ENCODE measurements at places on chromosomes 4 and X.

GRCh38 chrX:107766470-107767150 lies 9.0 kb downstream of the TSC22D3 start:
- DNase-seq: no peak

GRCh38 chr4:177492022-177492421 lies 49.8 kb upstream of the AGA start:
- no peak for DNase-seq

DNA sequence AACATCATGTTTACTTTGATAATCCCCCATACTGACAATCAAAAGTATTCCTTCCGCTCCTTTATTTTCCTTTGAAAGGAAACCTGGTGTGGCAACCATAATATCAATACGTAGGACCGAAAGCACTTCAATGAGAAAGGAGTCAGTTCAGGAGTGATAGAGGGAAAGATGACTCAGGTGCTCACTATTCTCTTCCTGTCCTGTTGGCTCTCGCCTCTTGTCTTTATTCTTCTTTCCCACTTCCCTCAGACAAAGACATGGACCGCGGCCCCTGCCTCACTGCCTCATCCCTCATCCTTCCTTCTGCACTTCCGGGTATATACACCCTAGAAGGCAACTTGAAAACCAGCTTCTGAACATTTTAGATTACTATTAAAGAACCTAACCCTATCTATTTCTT lies 49.8 kb upstream of the TNIP3 start:
- no peak for DNase-seq

DNA sequence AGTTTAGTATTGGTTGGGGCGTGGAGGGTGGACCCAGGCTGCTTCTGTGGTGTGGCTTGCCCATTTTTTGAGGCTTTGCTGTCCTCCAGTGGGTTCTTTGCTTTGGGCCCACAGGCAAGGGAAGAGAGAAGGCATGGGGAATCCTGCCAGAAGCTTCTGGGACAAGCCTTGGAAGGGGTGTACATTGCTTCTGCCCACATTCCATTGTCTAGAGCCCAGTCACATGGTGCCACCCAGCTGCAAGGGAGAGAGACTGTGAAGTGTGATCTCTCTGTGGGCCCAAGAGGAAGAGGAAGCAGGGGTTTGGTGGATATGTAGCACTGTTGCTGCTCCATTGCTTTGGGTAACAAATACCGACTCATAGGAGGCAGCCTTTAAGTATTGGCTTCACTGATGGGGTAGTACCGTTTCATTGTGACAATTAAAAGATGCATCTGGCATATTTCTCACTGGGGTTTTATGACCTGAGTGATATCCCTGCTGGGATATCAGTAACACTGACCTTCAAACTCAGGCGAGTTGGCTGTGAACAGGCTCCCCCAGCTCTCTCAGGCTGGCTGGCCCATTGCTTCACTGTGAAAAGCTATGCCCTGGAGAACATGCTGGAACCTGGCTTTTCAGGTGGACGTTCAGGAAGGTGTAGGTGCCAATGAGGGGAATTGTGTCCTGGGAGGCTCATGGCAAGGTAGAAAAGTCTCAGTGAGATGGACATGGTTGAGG lies 85.9 kb downstream of the CLDN34 start:
- no peak for DNase-seq

DNA sequence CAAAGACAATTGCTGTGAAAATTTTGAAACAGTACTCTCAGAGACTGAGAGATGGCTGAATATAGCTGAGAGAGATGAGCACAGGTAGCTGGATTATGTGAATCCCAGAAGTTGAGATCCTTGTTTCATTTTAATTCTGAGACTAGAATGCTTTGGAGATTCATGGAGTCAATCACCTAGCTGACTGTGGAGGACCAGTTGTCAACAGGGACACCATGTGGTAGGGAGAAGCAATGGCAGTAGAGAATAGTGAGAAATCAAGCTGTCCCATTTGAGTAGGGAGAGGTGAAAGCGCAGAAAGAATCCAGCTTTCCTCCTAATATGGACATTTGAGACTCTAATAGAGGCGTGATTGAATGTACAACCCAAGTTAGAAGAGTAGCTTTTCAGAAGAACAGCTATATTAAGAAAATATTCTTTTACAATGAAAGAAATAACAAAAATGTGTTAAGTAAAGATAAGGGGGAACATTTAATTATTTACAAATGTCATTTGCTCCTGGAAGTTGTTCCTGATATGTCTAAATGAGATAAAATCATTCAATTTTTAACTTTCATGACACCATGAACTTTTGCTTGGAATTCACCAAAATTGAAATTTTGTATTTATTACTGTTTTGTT lies 30.3 kb upstream of the GLRB start:
- DNase-seq: peak; percentile 3

GRCh38 chrX:2500091-2500802 lies 529 bp downstream of the DHRSX start:
- no peak for DNase-seq

GRCh38 chr4:156420623-156421022 lies 467.0 kb upstream of the CTSO start:
- no peak for DNase-seq

DNA sequence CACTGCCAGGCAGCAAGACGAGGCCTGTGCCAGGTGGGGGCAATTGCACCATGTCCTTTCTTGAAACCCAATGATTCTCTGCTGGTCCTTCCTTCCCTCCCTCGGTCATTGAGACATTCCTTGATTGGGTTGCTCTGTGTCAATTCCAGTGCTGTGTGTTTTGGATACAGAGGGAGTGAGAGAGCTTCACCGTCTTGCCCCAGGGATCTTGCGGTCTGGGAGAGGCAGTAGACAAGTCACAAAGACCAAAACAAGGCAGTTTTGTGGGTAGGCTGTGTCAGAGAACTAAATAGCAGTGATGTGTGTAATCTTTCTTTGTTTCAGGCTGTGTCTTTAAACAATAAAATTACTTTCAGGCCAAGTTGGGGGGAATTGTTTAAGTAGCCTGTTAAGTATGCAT lies 38.8 kb upstream of the TADA2B start:
- no peak for DNase-seq

DNA sequence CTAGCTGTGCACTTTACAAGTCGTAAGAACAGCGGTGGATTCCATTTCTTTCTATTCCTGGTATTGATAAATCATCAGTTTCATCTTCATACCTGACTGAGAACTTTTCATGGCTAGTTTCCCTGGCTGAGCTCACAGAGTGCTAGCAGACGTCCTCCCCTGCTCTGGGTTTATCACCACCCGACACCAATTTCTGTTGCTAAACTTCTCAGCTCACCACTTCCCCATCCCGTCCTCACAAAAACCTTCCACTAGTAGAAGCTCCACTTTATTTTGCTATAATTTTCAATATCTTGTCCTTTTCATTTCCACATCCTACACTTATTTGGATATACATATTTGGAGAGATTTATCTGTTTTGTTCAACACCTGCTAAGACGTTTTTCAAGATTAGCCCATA lies 869.4 kb upstream of the FRG1 start:
- DNase-seq: no peak

GRCh38 chrX:96502507-96502906 lies 182.1 kb upstream of the DIAPH2 start:
- no peak for DNase-seq

- DNase-seq: no peak
Measured at GRCh38 chr4:4789462-4789861, 70.0 kb upstream of the MSX1 start.

DNA sequence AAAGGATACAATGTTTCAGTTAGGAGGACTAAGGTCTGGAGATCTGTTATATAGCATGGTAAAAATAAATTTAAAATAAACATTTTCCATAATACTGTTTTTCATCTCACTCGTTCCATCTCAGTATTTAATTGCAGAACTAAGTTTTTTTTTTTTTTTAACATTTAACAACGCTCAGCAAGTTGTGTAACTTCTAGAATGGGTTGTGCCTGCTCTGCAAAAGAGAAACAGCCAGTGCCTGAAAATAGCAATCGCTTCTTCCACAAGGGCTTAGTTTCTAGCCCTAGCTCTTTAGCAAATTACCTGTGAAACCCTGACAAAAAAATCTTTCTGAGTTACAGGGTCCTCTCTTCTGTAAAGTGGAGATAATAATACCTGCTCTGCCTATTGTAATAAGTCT lies 41.9 kb downstream of the CNGA1 start:
- DNase-seq: no peak

DNA sequence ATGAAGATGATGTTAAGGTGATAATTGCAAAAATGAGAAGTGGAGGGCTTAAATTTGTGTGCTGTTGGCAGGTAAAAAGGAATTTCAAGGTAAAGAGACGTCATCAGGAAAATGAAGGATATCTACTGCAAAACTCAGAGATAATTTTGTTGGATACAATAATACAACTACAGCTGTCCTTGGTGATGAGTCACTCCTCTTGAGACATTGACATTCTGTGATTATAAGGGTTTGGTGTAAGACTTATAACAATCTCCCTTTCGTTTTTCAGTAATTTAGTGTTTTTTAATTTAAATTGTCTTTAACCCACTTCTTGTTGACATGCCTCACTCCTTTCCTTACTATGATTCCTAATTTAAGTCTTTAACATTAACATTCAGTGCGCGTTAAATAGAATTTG lies 1074.1 kb upstream of the SLIT2 start:
- no peak for DNase-seq

GRCh38 chr4:144967161-144967560 lies 130.8 kb downstream of the ANAPC10 start:
- DNase-seq: no peak

DNA sequence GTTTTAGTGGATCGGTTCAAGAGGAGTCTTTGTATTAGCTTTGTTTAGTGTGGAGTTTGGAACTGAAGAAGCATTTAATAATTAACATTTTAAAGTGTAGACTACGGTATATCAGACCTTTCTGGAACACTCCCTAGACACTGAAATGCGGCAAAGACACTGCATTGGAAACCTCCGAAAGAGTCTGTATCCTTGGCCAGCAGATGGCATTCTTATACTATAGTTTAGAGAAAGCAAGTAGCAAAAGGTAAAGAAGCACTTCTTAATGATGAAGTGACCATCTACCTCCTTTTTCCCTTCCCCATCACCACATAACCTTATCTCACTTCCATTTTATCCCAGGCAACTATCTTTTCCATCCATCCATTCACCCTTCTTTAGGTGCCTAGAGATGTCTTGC lies 7.6 kb downstream of the FABP2 start:
- DNase-seq: peak; percentile 3

DNA sequence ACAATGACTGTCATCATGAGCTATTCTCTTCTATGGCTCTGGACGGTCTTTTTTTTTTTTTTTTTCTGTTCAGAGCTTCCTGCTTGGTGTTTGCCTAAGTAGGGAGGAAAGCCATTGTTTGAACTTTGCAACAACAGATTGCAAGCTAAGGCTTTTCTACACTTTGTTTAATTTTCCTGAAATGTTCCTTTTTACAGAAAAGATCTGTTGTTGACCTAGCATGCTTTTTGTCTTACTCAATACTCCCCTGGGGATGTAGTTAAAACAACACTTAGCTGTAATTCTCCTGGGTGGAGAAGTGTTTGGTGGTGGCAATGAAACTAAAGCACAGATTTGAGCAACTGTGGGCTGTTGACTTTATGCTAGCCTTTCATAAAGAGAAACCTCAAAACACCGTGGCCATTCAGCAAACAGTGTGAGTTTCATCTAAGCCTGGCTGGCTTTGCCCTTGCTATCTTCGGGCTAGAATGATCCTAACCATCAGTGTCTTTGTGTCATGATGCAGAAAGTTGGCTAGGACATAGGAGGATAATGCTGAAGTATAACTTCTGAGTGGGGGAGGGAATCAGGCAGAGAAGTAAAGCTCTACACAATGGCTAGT lies 110.5 kb downstream of the ANXA3 start:
- DNase-seq: no peak
